ENCODE measurements at places on chromosomes 1 and 21. TPM values are rescaled to one million over a fixed set of nuclear protein-coding genes. Genes with fewer than 3 reads are reported as not detected.

GRCh38 chr1:193884848-193885558 is 698.6 kb upstream of the B3GALT2 start:
- DNase-seq: no peak
- H3K4me1 ChIP-seq: no peaks in the 10 kb centered on the region
- H3K36me3 ChIP-seq: no peaks in the 10 kb centered on the region
- H3K4me3 ChIP-seq: no peak overlapping the region

DNA sequence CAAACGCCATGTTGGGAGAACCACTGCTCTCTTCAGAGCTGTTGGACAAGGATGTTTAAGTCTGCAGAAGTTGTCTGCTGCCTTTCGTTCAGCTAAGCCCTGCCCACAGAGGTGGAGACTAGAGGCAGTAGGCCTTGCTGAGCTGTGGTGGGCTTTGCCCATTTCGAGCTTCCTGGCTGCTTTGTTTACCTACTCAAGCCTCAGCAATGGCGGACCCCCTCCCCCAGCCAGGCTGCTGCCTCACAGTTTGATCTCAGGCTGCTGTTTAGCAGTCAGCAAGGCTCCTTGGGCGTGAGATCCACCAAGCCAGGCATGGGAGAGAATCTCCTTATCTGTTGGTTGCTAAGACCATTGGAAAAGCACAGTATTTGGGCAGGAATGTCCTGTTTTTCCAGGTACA is 74.8 kb downstream of the WDR3 start:
- no peak overlapping the region for H3K4me3 ChIP-seq
- H3K27me3 ChIP-seq: 0 out of 2 replicates have a peak, but pooled peaks cover 2% of the 10 kb centered on the region
- DNase-seq: no peak
- H3K36me3 ChIP-seq: no peaks in the 10 kb centered on the region
- no peak overlapping the region for H3K27ac ChIP-seq
- H3K4me1 ChIP-seq: no peaks in the 10 kb centered on the region

The OR14K1 gene
- not detected for polyA plus RNA-seq

DNA sequence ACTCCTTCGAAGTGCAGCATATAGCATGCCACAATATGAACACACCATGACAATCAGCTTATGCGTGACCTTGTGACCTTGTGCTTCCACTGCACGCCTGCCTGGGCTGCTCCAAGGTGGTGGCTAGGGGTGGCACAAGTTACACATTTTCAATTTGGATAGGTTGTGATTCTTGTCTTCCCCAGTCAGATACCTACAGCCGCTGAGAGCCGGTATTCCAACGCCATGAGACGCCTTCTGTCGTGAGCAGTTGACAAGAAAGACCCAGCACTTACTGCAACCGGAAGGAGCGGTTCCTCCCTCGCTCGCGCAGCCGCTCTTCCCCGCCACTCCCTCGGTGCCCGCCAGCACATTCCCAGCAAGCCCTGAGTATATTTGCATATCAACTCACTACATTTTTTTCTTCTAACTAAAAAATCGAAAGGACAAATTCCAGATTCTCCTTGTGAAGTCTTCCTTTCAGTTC is 359 bp upstream of the RNU11 start:
- H3K4me3 ChIP-seq: peak overlapping the region; percentile 28
- no peaks in the 10 kb centered on the region for H3K27me3 ChIP-seq
- H3K27ac ChIP-seq: peak overlapping the region; percentile 79
- peak; percentile 92 for DNase-seq
- peaks cover 1% of the 10 kb centered on the region for H3K4me1 ChIP-seq

GRCh38 chr1:38608202-38608864 is 251.2 kb downstream of the RRAGC start:
- H3K4me1 ChIP-seq: no peaks in the 10 kb centered on the region
- no peak overlapping the region for H3K4me3 ChIP-seq
- peak; percentile 4 for DNase-seq
- H3K27ac ChIP-seq: no peak overlapping the region

Measured in IMR-90 (cell line).